ENCODE measurements at places on chromosomes 12 and 14. TPM values are rescaled to one million over a fixed set of nuclear protein-coding genes. Genes with fewer than 3 reads are reported as not detected.

Gene FGF23
- polyA plus RNA-seq: 0.01 TPM

Gene LGR5
- 0.07 TPM for polyA plus RNA-seq

Gene INHBC
- polyA plus RNA-seq: not detected

- H3K4me3 ChIP-seq: no peak overlapping the region
- DNase-seq: no peak
Observed at GRCh38 chr14:91723501-91723900, 8.4 kb downstream of the CATSPERB start.

DNA sequence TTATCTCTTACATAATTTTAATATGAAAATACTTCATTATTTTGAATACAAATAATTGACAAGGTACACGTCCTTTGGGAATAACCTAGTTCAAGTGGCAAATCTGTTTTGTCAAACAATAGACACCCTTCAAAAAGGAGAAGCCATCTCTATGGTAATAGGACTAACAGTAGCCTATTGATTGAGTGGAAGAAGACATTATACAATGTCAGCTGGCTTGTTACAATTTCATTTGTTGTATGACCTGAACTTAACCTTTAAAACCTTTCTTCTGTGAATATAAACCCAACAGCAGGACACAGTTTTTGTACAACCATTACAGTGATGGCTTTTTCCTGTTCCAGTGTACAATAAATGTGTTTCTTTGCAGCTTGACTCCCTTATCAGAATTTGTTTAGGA is 8.1 kb downstream of the TMEM260 start:
- H3K36me3 ChIP-seq: peaks cover 53% of the 10 kb centered on the region
- H3K4me3 ChIP-seq: no peak overlapping the region
- DNase-seq: no peak
- H3K27ac ChIP-seq: no peak overlapping the region
- no peaks in the 10 kb centered on the region for H3K27me3 ChIP-seq
